Lung (tissue), 17 donors: ENCODE measurements at places on chromosomes 1 and 21. TPM values are rescaled to one million over a fixed set of nuclear protein-coding genes. Genes with fewer than 3 reads are reported as not detected.

The ZNF436 gene
- total RNA-seq, result 30.9 TPM

The HMCN1 gene
- total RNA-seq, result 26.0 TPM

The MAD2L2 gene
- 23.4 TPM for total RNA-seq

DNA sequence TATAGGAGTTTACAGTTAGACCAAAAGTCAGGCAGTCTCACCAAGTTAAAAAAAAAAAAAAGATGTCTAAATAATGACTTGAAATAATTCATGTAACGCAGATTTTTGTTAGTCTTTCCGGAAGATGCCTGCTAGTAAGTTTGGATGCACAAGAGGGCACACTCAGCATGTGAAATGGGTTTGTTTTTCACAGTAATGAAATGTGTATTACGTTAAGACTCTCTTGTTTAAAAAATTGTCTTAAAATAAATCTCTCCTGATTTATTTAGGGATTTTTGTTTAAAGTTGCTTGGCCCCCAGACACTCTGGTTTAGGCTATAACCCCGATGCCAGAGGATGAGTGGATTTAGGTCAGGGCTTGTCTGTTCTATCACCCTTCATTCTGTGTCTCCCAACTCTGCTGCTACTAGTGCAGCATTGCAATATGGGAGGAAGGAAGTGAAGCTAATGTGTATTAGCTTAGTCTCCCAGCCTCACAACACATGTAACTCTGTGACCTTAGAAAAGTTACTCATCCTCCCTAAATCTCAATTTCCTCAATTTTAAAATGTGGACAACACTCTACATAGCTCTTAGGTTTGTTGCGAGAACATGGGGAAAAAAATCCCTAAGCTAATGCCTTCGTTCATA lies 25.7 kb downstream of the CTH start:
- DNase-seq, result peak; percentile 17

DNA sequence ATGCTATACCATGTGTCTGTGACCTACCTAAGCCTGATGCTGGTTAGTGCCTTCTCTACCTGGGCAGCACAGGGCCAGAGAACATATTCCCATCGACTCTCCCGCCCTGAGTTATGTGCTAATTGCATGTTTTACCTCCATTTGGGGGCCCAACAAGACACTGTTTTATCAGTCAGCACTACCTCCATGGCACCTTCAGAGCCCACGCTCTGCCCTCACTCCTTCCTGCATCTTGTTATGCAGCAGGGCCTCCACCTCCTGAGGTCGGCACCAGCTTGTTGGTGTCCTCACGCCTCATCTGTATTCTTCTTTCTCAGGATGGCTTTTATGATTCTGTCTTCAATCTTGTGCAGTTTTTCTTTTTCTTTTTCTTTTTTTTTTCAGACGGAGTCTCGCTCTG lies 11.9 kb downstream of the WNT9A start:
- peak; percentile 2 for DNase-seq

The F13B gene
- total RNA-seq, result not detected

The KCNA10 gene
- not detected for total RNA-seq

The SEMA4A gene
- 46.9 TPM for total RNA-seq

DNA sequence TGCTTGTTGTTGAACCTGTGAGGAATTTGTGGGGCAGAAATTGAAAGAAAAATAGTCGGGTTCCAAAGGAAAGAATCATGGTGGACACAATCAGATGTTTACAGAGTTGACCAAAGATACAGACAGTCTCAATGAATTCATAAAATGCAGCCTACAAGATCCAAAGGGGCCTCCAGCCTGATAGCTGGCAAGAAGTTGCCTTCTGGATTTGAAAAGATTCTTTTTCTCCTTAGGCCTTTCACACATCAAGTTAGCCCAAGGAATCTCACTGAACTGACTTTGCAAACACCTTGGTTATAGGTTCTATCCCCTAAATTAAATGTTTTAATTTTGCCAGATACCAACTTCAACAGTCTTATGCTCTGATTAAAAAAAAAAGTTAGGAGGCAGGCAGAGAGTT lies 21.5 kb downstream of the SLAMF1 start:
- DNase-seq, result no peak

DNA sequence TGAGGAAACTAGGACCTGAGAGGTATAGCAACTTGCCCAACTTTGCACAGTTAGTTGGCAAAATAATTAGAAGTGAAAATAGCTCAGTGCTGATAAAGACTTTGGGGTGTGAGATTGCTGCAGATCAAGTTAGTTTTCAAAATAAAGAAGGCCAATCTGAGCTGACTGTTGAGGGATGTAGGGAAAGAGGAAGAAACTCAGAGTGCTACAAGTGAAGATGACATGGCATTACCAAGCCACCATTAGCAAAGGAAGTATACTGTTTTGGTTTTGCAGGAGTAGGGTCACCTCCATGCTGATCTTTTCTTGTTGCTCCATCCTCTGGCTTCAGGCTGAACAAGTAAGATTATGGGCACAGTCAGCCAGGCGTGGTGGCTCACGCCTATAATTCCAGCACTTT lies 78.7 kb upstream of the ADAM30 start:
- no peak for DNase-seq

The CORT gene
- not detected for total RNA-seq

- DNase-seq, result no peak
Measured at GRCh38 chr1:99557546-99558202, 88.2 kb upstream of the PALMD start.

GRCh38 chr1:211652371-211652770 lies 23.1 kb downstream of the NEK2 start:
- DNase-seq, result no peak

The ROR1 gene
- total RNA-seq, result 23.2 TPM

DNA sequence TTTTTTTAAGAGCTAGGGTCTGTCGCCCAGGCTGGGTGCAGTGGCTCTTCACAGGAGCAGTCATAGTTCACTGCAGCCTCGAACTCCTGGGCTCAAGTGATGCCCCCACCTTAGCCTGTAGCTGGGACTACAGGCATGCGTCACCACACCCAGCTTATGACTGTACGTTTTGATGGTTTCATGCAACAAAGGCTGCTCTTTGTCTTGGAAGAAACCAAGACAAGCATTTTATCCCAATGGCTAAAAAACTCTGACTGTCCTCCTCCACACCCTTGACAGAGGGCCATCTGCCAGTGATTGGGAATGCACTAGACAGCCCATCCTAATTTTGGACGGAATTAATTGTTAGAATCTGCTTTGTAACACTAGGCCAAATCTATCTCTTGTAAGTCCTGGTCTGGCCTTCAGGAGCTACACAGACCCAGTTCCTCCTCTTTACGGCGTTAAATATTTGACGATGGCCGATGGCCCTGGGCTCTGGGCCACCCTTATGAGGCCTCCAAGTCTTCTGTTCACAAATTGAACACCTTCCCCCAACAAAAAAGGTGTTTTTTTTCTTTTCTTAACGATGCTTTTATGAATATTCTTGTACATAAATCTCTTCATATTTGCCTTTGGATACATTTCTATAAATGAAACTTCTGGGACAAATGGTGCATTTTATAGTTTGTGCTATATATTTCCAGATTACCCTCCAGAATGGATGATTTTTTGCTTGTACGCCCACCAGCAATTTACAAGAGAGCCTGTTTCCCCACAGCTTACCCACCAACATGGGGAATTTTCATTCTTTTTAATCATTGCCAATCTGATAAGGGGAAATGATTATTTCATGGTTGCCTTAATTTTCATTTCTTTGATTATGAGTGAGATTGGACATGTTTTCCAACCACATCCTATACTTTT lies 104.8 kb upstream of the SLC25A33 start:
- no peak for DNase-seq
